ENCODE measurements at places on chromosomes 5 and 9.

DNA sequence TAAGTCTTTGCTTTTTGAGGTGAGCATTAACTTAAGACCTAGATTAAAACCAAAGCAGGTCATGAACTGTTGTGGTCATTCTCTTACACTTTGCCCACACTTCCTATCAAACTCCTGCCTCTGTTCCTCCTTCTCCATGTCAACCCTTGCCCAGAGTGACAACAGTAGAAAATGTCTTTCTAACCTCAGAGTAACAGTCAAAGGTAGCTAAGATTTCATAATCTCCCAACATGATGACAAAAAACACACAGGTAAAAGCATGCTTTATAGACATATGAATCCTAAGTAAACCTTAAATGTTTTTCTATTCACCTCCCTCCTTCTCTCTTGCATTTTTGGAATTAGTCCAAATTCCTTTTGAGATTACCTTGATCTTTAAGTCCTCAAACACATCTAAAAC, 422.3 kb downstream of the SPATA31D1 start:
- no peak for DNase-seq

GRCh38 chr5:96936431-96937320, 796 bp downstream of the LNPEP start:
- DNase-seq, result no peak

- DNase-seq, result no peak
Observed at GRCh38 chr5:110338341-110339083, 388.0 kb downstream of the TMEM232 start.

DNA sequence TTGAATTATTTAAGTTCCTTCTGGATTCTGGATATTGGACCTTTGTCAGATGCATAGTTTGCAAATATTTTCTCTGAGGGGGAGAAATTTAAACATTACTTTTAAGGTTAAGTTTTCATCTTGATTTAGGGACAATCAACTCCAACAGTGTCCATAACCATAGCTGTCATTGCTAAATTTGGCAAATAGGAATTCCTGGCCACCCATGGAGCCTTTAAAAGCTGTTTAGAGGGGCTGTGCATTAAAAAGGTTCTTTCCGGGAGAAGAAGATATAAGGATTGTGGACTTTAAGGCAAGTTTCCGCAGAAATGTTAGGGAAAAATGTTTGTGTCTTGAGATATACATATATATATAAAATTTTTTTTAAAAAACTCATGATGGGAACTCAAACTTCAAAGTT, 339.7 kb downstream of the ADAMTS6 start:
- no peak for DNase-seq

DNA sequence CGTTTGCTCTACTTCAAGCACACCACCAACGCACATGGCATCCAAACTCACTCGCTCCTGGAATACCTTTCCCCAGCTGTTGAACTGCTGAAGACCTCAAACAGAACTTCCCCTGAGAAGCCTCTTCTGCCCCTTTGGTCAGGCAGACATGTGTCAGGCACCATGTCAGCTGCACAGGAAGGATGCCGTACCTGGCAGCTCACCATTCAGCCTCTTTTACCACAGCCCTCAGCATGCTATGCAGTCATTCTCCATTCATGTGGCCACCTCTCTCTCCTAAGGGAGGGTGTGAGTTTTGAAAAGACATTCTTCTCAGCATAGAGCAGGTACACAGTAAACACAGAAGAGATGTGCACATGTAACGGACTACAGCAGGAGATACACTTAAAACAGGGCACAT, 14.2 kb downstream of the IL4 start:
- no peak for DNase-seq

- no peak for DNase-seq
Observed at GRCh38 chr9:127173063-127173462, 50.6 kb upstream of the ANGPTL2 start.

- no peak for DNase-seq
Observed at GRCh38 chr5:138702166-138703077, 50.8 kb upstream of the CTNNA1 start.

- no peak for DNase-seq
Observed at GRCh38 chr5:123391009-123391408, 32.2 kb downstream of the CEP120 start.

GRCh38 chr9:129311643-129312042, 133.6 kb upstream of the IER5L start:
- DNase-seq, result no peak

DNA sequence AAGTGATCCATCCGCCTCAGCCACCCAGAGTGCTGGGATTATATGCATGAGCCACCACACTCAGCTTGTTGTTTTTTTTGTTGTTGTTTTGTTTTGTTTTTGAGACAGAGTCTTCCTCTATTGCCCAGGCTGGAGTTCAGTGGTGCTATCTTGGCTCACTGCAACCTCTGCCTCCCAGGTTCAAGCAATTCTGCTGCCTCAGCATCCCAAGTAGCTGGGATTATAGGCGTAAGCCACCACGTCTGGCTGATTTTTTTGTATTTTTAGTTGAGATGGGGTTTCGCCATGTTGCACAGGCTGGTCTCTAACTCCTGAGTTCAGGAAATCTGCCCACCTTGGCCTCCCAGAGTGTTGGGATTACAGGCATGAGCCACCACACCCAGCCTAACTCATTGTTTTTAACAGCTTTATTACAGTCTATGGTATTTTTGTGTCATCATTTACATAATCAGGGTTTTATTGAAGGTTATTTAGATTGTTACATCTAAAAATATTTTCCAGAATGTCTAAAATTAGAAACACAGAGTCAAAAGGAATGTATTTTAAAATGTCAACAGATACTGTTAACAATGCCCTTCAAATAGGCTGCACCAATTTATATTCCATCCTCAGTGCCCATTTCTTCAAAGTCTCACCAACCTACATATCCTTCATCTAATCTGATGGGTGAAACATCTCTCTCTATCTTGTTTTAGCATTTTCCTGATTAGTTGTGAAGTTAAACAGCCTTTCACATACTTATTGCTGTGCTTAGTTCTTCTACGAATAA, 18.6 kb downstream of the KIF3A start:
- DNase-seq, result no peak

DNA sequence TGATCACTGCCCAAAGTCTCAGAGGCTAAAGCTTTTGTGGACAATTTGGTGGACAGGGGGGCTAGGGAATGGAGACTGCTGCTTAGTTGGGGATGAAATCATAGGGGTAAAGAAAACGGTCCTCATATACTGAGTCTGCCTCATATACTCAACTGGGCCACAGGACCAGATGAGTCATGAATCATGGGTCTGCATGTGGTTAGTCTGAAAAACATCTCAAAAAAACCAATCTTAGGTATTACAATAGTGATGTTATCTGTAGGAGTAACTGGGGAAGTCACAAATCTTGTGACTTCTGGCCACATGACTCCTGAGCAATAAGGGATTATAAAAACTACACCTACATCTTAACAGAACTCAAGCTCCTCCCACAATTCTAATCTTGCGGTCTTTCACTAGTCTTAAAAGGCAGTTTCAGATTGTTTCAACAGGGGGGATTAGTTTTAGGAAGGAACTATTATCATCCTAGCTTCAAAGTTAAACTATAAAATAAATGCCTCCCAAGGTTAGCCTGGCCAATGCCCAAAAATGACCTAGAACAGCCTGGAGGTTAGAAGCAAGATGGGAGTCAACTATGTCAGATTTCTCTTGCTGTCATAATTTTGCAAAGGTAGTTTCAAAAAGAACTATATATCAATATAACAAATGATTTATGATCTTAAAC, 17.5 kb downstream of the TMEM161B start:
- no peak for DNase-seq

DNA sequence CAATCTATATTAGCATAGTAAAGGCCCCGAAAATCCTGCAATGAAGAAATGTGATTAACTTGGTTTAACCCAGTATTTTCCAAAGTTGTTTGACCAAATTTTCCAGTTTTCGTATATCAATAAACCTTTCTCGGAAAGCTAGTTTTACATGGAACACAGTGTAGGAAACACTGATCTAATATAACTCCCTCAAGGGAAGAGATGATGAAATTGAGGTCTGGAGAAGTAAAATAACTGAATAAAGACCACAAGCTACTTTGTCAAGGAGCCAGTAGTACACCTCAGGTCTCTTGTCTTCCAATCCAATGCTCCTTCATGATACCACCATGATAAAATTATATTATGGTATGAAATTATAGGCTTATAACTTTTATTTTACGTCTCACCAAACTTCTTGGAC, 118.1 kb upstream of the TARS1 start:
- no peak for DNase-seq

DNA sequence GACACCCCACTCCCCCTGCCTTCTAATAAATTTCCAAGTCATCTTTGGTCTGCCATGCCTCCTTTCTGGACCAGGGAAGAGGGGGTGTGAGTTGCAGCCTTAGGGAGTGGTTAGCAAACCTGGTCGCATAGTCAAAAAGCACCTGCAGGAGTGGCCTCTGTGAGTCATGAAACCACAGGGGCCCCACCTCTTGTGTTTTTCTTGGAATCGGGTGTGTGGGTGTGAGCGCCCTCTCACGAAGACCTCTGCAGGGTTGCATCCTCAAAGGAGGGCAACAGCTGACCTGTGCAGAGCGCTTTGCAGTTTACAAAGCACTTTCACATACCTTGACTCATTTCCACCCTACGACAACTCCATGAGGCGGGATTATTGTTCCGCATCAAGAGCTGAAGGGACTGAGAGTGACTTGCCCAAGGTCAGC, 36.8 kb upstream of the TEX48 start:
- no peak for DNase-seq

- no peak for DNase-seq
Observed at GRCh38 chr5:75584641-75585040, 26.6 kb upstream of the ANKDD1B start.

DNA sequence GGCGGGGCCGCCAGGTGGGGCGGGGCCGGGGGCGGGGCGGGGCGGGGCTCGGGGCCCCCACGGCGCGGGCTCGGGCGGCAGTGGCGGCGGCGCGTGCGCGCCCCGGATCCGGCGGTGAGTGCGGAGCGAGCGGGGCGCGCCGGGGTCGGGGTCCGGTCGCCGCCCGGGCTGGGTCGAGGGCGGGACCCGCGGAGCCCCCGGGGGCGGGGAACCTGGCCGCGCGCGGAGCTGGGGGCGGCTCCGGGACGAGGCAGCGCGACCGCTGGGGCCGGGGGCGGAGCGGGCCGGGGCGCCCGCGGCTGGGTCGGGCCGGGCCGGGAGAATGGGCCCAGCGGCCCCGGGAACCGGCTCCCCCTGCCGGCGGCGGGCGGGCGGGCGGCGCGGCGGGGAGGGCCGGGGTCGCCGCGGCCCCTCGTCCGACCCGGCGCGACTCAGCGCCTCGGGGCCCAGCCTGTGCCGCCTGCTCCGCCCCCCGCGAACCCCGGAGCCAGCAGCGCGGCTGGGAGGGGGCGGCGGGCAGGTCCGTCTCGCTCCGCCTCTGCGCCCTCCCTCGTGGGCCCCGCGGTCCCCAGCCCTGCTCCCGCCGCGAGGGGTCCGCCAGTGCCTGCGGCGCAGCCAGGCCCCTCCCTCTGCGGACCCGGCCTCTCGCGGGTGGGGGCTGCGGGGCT, 3.1 kb downstream of the EGFL7 start:
- no peak for DNase-seq

- DNase-seq, result no peak
Observed at GRCh38 chr9:70261131-70261870, 2.5 kb downstream of the SMC5 start.

DNA sequence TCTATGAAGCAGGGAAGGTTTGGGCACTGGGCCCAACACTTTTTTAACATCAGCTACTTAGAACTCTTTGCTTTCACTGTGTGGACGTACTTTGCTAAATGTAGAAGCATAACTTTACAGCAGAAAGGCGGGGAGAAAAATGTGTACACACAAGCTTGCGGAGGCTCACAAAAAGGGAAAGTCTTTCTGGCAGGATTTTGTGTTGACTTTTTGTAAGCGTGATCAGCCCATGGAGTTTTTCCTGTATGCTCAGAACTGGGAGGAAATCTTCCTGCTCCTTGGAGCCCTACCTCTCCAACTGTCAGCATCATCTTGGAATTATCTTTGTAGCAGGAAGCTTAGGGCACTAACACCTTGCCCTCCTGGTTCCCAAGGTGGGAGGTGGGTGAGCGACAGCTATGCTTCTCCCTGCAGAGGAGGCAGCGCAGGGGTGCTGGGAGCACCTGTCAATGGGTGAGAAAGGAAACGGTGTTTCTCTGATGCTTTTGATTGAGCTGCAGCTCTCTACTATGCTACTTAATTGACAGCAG, 321.9 kb downstream of the GADD45G start:
- DNase-seq, result no peak

DNA sequence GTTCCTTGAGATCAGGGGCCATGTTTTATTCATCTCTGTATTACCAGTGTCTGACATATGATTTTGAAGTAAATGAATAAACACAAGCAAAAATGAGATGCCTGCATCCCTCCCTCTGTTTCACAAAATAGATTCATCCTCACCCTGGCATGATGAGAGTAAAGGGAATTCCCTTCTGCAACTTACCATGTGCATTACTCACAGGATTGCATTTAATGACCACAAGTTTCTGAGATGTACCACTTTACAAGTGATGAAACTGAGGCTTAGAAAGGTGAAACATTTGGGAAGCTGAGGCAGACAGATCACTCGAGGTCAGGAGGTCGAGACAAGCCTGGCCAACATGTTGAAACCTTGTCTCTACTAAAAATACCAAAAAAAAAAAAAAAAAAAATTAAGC, 74.2 kb upstream of the TNFSF8 start:
- no peak for DNase-seq

DNA sequence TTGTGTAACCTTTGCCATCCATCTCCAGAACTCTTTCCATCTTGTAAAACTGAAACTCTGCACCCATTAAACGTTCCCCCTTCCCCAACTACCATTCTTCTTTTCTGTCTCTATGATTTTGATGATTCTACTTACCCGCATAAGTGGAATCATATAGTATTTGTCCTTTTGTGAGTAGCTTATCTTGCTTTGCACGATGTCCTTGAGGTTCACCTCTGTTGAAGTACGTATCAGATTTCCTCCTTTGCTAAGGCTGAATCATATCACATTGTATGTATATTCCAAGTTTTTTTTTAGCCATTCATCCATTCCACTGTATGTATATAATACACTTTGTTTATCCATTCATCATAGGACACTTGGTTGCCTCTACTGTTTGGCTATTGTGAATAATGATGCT, 2.9 kb upstream of the RNF130 start:
- DNase-seq, result no peak

GRCh38 chr9:76351006-76351405, 43.2 kb downstream of the RFK start:
- DNase-seq, result no peak

- DNase-seq, result no peak
Observed at GRCh38 chr5:540906-541538, 16.8 kb upstream of the SLC9A3 start.

DNA sequence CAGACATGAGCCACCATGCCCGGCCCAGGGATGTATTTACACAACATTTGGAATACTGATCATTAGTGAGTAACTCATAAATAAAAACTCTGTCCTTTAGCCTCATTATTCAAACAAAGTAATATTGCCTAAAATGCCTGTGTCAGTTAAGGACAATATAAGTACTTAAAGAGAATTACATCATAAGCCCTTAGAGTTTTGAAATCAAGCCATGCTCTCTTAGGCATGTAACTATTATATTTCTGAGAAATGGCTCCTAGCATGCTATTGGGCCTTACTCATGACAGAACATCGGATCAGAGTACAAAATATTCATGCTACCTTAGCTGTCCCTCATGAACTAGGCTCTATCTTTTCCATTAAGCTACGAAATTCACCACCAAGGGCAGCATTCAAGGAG, 309.3 kb downstream of the CHSY3 start:
- no peak for DNase-seq

GRCh38 chr5:57906671-57907070, 424.1 kb upstream of the ACTBL2 start:
- DNase-seq, result no peak

Data from GM04504 (cell line).